Amniotic epithelial cell (primary cell): ENCODE measurements at places on chromosomes 16 and 17.

DNA sequence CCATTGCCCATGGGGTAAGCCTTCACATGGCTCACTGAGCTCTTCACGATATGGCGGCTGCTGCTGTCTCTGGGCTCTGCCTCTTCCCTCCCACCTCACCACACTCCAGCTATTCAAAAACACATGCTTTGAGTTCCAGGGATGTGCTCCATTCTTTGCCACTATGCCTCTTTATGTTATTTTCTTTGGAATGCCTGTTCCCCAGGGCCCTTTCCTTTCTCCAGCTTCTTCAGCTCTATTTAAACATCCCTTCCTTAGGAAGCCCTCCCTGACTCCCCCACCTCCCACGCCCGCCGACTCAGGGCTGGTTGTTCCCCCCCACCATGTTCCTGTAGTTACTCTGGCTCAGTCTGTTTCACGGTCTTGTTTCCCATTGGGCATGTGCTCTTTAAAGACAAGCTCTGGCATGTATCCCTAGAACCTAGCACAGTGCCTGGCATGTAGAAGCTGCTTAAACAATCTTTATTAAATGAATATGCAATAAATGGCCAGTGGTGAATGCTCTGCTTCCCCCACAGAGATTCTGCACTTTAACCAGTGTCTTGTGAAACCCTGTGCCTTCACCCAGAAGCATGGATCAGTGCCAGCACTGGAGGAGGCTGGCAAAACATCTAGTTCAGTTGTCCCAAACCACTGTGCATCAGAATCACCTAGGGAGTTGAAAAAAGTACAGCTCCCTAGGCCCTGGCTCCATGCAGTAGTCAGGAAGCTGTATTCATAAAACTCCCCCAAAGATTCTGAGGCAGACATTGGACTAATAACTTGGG lies 6.9 kb downstream of the MYCBPAP start:
- DNase-seq: peak; percentile 83

DNA sequence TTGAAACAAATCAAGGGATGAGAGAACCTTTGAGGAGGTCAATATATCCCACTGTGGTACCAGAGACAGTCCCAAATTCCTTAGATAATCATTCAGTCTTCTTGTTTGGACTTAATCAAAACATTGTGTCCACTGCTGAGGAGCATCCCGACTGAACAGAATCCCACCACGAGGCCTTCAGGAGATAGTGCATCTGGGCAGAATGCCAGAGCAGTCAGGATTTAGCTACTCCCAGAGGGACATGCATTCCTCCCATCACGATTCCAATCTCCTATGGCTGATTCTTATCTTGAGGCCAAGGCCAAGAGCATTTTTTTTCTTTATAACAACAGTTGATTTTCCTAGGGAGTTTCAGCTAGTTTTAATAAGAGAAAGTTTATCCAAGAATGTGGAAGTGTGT lies 87.4 kb upstream of the COX10 start:
- DNase-seq: peak; percentile 31

DNA sequence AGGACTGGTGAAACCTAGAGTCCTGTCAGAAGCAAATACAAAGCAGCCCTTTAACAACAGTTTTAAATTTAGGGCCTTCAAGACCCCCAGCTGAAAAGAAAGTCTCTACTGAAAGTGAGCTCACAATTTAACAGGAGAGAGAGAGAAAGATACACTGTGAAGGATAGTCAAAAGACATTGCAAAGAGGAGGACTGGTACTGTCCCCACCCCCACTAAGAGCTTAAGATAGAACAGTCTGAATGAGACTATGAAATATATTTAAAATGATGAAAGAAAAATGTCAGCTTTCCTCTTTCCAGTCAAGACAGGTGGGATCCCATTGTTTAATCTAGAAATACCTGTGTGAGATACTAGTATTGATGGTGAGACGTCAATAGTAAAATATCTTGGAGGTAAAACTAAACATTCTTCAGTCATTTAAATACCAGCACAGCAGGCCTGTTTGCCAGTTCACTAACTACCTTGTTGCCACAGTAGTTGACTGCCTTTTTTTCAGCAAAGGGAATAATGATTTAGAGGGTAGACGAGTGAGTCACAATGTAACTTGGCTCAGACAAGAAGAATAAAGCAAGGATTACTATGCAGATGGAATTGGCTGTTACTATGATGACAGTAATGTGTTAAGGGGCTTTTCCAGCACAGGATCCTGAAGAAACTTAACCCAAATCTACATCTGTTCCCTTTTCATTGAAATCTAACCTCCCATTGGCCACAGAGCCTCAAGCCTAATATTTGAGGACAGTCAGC lies 47.2 kb upstream of the RASL10B start:
- DNase-seq: peak; percentile 64

DNA sequence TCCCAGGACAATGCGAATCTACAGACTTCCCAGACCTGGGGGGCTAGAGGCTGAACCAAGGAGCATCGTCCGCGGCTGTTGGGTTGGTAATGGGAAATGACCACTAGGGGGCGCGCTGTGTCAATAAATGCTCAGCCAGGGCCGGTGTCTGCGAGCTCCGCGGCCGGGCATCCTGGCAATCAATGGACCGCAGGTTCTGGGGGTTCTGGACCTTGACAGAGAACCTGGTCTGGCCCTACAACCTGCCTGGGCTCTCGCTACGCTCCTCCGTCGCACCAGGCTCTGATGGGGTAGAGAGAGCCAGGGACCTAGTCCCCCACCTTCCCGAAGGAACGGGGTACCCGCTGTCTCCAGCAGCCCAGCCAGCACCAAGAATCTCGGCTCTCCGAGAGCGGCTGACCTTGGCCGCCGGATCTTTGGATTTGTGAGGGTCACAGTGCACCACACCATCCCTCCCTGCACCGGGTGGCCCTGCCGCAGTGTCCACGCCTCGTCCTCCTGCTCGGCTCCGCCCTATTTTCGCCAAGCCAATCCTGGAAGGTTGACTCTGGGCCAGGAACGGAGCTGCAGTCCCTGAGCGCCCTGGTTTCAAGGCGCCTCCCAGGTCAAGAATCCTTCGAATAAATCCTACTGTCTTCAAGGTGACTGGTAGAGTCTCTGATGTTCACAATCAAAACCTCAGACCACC lies 20.4 kb upstream of the BEAN1 start:
- DNase-seq: peak; percentile 43

GRCh38 chr16:67917140-67917851 lies 14.4 kb downstream of the CTRL start:
- DNase-seq: no peak

GRCh38 chr16:88505405-88506082 lies 52.5 kb downstream of the ZFPM1 start:
- peak; percentile 20 for DNase-seq

DNA sequence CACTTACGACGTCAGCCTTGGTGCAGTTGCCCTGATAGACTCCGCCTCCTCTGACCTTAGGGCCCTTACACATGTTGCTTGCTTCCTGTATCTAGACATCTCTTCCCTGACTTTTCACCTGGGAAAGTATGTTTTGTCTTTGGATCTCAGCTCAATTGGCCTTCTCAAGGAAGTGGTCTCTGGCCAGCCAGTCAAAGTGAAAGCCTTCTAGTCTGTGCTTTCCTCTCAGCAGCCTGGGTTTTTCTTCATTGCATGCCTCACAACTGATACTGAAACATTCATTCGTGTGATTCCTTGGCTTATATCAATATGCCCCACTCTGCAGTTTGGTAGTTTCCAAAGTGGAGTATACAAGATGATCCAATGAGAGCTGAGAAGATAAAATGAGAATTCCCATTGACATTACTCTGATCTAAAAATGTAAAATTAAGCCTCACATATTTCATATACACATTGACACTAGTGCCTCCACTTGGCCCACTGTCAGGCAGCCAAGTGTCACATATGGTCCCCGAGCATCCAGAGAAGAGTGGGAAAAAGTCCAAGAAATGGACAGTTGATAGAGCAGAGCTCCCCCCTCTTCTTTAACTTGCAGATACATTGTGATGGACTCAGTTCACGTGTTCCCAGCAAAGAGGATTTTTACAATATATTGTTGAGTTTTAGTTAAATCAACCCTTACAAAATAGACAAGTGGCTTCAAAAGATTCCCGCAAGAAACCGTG lies 371.2 kb upstream of the ASIC2 start:
- DNase-seq: no peak

DNA sequence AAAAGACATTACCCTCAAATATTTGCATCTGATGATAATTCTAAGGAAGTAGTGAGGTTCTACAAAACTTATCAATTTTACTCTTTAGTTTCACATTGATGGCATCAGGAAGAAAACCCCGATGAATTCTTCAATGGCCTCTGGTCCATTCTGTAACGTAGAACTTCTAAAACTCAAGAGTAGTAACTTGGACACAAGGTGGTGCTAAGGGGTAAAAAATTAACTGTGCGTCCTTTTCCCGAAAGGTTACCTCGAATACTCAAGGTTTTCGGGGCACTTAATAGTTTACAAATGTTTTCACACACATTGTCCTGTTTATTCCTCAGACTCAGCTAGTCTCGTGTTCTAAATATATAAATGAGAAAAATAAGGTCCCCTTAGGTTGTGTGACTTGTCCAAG lies 517.3 kb upstream of the ZFHX3 start:
- no peak for DNase-seq

- DNase-seq: peak; percentile 41
Measured at GRCh38 chr16:68105611-68106010, 20.4 kb downstream of the NFATC3 start.
